ENCODE measurements at places on chromosomes 1 and 21.

DNA sequence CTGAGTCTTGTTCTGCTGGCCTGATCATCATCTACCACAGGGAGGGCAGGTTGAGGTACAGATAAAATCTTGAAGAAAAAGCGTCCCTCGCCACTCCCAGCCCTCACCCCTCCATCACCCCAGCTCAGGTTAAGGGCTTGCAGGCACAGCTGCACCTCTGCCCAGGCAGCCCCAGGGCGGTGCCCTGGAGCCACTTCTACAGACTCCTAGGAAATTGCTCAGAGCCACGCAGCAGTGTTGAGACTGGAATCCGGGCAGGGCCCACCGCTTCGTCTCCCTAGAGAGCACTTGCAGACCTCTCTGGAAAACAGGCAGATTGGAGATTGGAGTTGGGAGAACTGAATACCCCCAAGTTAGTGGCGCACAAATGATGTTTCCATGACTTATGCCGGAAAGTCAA lies 35.3 kb downstream of the VN1R5 start:
- no peak for DNase-seq

GRCh38 chr1:1019122-1019999 lies 559 bp upstream of the AGRN start:
- DNase-seq, result peak; percentile 72

DNA sequence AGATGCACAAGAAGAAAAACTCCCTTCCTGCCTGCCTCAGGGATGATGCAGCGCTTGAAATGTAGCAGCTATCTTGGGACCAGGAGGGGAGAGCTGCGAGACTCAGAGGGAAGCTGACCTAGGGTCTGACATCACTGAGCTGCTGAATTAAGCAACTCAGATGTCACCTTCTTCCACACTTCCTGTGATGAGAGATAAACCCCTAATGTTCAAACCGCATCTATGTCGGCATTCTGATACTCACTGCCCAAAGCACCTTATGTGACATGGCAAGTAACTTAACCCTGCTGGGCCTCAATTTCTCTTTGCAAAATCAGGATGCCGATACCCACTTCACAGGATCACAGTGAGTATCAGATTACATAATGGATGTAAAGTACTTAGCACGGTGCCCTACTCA lies 9.1 kb upstream of the AK2 start:
- no peak for DNase-seq

- no peak for DNase-seq
These were observed 75.7 kb upstream of the MAGI3 start for GRCh38 chr1:113314600-113314999.

- no peak for DNase-seq
These were observed 59.7 kb downstream of the RABGAP1L start for GRCh38 chr1:174218983-174219382.

DNA sequence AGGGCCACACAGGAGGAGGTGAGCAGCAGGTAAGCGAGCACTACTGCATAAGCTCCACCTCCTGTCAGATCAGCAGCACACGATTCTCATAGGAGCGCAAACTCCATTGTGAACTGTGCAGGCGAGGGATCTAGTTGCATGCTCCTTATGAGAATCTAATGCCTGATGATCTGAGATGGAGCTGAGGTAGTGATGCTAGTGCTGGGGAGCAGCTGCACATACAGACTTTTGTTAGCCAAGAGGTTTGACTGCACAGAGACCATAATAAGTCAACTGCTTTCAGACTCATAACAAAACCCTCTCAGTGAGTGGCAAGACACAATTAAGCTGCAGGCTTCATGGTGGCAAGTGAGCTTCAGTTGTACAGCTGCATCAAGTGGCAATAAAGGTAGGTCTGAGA lies 83.4 kb downstream of the PSMG1 start:
- DNase-seq, result no peak

GRCh38 chr1:192435704-192436103 lies 118.9 kb downstream of the RGS21 start:
- no peak for DNase-seq

GRCh38 chr21:28602546-28602945 lies 390.1 kb downstream of the LTN1 start:
- no peak for DNase-seq

GRCh38 chr1:221527302-221527701 lies 214.6 kb downstream of the DUSP10 start:
- no peak for DNase-seq
